Sciatic nerve (tissue), 2 donors: ENCODE measurements at places on chromosomes 1 and 21.

DNA sequence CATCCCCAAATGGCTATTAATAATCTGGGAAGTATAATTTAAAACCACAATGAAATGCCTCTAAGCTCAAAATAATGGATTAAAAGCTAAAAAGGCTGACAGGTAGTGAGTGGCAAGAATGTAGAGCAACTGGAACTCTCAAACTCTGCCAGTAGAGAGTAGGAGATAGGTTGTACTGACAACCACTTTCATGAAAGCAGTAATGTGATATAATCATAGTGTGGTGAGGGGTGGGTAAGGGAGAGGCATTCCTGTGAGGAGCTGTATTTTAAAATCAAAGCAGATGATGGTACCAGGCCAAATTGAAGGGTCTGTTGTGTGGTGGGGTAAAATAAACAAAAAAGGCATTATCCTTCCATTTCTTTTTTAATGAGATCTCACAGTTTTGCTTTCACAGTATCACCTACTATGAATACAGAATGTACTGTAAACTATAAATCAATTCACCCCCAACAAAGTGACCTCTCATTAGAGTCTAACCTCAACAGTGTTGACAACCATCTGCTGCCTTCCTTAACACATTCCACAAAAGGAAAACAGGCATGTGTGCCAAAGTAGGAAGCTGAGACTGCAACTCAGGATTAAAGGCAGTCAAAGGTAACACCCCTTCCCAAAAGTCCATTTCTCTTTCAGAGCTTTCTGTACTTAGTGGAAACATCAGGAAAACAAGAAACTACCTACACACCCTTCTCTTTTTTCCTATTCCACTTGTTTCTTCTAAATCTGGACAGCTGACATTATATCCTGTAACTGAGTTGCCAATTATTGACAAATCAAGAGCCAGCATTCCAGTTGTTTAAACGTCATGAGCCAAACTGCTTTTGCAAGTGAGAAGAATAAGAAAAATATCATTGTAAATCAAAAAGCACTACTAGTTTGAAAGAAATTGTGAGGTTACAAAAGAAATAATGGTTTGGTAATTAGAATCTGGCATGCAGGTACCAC is 130.8 kb downstream of the FAF1 start:
- no peak for DNase-seq

DNA sequence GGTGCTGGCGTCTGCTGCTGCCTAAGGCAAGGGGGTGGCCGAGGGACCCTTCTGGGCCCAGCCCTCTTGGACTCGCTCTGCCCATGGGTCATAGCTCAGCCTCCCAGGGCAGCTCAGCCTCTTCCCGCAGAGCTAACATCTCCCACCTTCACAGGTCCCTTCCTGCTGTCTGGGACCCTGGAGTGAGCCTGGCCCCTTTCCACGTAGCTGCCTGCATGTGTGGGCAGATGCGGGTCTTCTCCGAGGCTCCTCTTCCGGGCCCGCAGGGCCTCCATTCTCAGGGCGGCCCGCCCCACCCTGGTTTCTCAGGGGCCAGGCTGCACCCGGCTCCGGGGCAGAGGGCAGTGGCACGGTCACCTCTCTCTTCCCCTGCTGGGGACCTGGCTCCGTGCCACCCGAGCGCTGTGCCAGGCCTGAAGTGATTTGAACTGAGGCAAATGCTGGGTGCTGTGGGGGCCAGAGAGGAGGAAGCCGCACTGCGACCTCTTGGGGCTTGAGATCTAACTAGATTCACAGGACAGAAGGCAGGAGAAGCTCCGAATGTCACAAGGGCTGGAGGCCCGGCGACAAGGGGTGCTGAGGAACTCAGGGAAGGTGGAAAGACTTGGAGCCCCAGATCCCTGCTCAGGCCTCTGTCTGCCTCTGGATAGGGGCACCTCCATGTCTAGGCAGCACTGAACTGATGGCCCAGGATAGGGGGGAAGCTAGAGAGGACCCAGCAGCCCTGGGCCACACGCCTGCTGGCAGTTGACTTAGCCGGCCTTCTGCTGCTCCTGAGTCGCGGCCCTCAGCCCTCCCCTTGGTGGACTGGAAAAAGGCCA is 40.7 kb downstream of the COQ8A start:
- no peak for DNase-seq

- DNase-seq, result no peak
These were observed 5.5 kb downstream of the NKAIN1 start for GRCh38 chr1:31234123-31234708.

- DNase-seq, result no peak
These were observed 272.7 kb upstream of the CACYBP start for GRCh38 chr1:174726880-174727585.

- no peak for DNase-seq
These were observed 226.1 kb downstream of the FGGY start for GRCh38 chr1:59522925-59523505.
